ENCODE measurements at places on chromosomes 16 and 17.

- no peak for DNase-seq
These were observed 248.5 kb downstream of the SOX9 start for GRCh38 chr17:72369366-72369765.

DNA sequence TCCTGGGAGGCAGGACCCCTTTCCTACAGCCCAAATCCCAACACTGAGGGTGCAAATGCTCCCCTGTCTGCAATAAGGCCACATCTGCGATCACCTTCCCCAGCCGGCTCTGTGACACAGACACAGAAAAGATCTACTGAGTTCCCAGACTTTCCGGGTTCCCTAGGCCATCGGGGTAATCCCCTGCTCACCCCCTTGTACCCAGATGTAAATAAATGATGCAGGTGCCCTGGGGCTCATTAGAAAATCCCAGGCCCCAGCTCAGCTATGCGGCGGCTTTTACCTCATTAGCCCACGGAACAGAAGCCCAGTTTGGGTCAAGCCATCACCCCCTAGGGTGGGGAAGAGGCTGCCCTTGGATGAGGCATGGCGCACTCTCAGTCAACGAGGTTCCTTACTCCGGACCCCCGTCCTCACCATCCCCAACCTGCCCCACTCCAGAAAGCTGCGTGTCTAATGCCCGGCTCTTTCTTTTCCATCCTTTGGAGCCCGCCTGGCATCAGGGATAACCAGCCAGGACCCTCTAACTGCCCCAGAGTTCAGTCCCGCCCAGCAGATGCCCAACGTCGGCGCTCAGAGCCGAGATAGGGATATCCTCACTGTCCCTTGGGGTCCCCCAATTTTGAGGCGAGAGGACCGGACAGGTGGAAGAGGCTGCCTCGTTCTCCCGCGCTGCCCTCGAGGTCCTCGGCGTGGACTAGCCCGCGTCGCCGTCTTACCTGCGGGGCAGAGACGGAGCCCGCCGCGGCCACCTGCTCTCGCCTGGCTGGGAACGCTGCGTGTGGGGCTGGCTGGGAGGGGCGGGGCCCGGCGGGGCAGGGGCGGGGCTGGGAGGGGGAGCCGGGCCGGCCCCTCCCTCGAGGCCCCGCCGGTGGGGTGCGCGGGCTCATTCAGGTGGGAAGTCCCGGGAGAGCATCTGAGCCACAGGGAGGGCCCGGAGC, at the start of gene ZNF385C:
ZNF385C (minus strand) TSS at position 783 of the 941 bp plus-strand sequence. CDS start 35,417 bp downstream, outside the sequence.
- no peak for DNase-seq

DNA sequence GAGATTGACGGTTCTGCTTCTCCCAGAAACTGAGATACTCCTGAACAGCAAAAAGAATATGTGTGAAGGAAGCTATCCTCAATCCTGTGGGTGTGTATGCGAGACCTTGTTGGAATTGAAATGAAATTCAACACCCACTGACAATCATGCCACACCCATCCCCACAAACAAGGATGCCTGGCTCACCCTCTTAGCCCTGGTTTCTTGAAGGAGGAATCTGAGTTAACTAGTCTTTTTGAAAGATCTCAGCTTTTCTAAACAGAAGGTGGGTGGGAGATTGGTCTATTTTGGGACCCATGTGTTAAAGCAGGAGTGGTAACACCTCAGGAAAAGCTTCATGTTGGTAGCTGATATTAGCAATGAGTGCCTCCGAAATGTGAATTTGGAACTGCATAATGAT, 1244.5 kb downstream of the CDH11 start:
- no peak for DNase-seq

GRCh38 chr17:77610972-77611521, 347.5 kb upstream of the TNRC6C start:
- no peak for DNase-seq

DNA sequence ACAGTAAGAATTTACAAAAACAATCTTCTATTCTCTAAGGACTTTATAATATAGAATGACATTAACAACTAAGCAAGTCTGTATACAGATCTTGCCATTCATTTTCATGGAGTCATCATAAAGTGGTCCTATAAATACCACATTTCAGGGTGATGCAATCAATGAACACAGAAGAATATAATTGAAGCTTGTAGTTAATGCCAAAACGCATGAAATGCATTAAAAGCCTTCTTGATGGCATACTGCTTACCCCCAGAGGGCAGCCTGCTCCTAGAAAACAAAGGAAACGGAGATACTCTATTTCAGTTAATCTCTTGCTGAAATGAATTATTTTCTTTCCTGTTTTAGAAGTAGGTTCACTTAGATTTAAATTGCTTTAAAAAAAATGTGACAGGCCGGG, 45.2 kb upstream of the STAC2 start:
- DNase-seq: no peak

- DNase-seq: peak; percentile 69
These were observed 98.4 kb upstream of the GSE1 start for GRCh38 chr16:85514598-85515318.

- no peak for DNase-seq
These were observed 5.9 kb upstream of the DNAH17 start for GRCh38 chr17:78583091-78583490.

GRCh38 chr16:48173889-48174288, 18.1 kb upstream of the ABCC12 start:
- no peak for DNase-seq

- DNase-seq: no peak
These were observed 8.6 kb downstream of the XYLT1 start for GRCh38 chr16:17461951-17462729.

DNA sequence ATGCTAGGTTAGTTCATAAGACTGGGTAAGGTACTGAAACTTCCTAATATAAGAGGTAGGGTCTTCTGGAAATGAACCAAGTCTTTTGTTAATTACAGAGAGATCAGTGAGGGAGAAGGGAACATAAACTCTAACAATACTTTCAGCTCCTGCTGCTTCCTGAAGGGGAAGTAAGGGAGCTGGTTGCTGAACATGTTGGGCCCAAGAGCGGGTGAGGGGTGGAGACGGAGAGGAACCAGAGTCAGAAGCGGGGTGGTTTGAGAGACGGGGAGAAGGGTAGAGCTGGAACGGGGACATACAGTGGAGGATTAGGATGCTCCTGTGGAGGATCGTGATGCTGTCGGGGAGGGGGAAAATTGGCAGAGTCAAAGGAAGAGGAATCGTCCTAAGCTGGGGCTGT, 11.5 kb upstream of the ZNF747 start:
- no peak for DNase-seq

DNA sequence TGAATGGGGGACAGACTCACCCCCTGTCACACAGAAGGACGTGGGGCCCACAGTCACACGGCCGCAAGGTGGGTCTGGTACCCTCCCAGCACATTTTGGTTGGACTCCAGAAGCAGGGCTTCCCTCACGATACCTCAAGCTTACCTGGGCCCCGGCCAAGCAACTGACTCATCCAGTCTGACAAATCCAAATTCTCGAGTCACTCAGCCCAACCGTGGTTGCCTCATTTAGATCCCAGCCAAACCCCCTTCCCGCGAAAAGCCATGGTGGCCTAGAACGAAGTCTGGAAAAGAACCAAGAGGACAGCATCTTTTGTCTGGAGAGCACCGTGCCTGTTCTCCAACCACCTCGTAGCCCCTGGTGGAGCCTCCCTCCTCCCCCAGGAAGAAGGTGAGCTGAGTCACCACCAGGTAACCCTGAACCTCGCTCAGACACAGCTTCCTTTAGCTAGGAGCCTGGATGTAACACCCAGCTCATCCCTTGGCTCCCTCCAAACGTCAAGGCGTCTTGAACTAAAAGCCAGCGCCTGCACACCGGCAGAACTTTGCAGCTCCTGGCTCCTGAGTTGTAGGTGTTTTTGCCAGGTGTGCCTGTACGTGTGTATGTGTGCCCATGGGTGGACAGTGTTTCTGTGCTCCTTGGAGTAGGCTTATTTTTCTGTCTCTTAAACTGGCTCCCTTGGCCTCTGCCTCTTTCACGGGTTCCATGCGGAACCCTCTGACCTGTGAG, 78.9 kb downstream of the CMIP start:
- peak; percentile 41 for DNase-seq

- no peak for DNase-seq
These were observed 4.3 kb upstream of the ATP1B2 start for GRCh38 chr17:7646457-7646856.
